Activated naive CD8-positive, alpha-beta T cell treated with anti-CD3 and anti-CD28 coated beads, Interleukin-2, amount 10 ng/mL, durations not matched to agents 7 days and 5 days (primary cell): ENCODE measurements at places on chromosomes 4 and X.

DNA sequence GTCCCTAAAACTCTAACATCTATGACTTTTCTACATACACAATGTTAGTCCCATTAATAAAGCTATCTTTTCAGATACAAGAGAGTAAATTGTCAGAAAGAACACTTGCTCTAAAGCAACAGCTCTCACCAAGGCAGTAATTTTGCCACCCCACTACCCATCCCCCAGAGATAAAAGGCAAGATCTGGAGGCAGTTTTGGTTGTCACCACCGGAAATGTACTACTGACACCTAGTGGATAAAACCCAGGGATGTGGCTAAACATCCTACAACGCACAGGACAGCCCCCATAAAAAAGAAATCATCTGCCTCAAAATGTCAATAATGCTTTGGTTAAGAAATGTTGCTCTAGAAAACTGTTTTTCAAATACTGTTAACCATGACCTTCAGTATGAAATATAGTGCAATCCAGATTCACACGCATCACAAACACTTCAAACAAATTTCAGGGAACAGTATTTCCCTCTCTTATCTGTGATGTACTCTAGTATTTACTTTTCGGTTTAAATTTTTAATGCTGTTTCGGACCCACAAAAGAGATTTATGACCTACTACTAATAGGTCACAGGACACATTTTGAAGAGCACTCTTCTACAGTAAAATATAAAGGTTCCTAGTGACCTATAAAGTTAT lies 5.1 kb downstream of the FBXL5 start:
- no peak for DNase-seq

GRCh38 chr4:3234171-3235029 lies 14.6 kb upstream of the MSANTD1 start:
- no peak for DNase-seq

- no peak for DNase-seq
Measured at GRCh38 chrX:46575991-46576392, 2.4 kb downstream of the CHST7 start.

DNA sequence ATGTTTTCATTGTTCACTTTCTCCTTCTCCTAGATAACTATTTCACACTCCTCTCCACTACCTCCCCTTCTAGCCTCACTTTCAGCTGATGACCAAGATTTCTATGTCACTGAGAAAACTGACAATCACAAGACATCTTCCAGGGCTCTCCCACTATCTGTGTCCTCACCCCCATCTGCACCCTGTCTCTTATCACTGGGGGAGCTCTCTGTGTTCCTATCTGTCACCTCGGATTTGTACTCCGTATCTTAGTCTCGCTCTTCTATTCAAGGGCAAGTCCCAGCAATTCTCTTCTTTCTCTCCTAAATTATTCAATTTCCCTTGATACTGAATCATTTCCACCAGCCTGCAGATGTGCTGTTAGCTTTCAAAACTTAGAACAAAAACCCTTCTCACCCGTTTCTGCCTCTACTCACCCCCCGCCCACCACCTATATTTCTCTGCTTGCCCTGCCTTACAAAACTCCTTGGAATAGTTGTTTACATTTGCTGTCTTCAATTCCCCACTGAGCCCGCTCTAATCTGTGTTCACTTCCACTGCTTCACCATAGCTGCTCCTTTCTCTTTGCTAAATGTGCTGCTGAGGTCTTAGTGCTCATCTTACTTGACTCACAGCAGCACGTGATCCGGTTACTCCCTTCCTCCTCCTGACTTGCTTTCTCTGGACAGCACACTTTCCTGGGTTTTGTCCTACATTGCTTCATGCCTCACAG lies 293.2 kb downstream of the UNC5C start:
- DNase-seq = no peak

DNA sequence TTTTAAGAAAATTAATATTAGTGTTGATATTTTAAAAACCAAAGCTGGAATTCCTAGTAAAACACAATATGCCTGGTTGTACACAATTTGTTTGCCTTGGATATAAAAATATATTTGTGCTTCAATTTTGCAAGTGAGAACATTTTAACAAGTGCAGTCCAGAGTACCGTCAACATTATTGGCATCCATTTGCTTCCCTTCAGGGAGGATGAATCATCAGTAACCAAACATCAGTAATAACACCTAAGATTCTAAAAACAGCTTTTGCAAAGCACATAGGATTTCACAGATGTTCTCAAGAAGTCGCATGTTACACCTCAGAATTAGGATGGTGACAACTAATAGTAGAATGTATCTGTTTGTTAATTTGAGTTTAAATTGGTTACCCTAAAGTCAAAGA lies 262.6 kb upstream of the BMP3 start:
- DNase-seq = no peak

GRCh38 chr4:3324093-3324815 lies 31.4 kb downstream of the RGS12 start:
- no peak for DNase-seq

DNA sequence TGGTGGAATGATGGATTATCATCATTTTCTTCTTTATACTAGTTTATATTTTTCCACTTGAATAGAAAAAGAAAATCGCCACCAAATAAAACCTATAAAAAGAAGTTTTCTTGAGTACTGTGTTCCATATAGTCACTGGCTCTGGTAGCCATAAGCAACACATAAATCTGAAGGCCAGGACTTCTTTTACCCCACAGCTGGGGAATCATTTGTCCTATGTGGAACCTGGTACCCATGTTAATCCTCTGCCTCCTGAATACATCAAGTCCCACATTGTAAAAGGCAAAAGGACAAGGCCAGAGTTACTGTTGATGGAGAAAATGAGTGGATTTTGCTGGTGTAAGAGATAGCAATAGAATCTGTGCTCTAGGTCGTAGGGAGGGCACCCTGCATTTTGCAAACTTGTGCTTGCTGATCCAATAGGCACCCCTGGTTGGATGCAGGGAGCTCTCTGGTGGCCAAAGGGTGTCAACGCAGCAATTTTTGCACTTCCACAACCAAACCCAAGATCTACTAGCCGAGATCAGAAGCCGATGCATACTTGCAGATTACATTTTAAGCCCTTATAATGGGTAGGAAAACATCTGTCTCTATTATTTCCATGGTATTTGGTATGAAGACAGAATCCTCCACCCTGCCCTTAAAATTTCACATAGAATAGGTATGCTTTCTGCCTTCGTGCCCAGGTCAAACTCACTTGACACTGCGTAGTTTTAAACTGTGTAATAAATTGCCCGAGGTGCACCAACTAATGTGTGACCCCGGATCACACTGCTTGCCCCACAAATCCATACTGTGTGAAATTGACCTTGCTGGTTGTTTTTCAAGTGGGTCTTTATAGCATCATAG lies 146.2 kb upstream of the SCML1 start:
- DNase-seq = peak; percentile 29

DNA sequence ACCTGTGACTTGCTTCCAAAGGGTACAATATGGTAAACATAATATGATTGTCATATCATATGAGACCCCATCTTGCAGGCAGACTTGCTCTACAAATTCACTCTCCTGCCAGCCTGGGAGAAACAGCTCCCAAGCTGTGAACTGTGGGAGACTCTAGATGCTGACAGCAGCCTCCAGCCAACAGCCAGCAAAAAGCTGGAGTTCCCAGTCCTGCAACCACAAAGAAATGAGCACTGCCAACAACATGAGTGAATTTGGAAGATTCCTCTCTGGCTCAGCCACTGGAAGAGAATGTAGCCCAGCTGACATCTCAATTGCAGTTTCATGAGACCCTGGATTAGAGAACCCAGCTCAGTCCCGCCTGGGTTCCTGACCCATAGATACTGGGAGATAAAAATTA lies 145.4 kb downstream of the QDPR start:
- DNase-seq = no peak

DNA sequence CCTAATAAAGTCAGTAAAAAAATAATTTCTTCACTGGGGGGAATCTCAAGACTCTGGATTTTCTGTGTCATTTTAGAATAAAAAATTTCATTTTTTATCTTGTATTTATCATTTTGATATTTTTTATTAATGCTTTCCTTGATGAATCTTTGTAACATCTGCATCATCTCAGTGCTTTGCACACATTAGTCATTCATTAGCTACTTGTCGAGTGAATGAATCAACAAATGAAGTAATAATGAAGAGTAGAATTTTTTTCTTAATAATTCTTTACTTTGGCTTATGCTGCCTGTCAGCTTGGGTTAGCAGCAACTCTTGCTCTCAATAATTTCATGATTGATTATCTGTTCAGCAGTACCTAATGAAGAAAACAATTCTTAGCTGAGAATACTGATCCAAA lies 530.8 kb downstream of the GRXCR1 start:
- DNase-seq = no peak

GRCh38 chrX:16076834-16077233 lies 46.5 kb upstream of the GRPR start:
- DNase-seq = no peak

DNA sequence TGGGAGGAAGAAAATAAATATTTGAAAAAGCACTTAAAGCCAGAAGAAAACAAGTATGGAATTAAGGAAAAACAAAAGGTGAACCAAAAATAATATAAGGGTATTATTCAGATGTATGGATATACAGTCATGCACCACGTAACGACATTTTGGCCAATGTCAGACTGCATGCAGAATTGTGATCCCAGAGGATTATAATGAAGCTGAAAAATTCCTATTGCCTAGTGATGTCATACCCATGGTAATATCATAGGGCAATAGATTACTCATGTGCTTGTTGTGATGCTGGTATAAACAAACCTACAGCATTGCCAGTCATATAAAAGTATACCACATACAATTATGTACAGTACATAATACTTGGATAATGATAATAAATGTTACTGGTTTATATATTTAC lies 20.9 kb downstream of the GLRA3 start:
- no peak for DNase-seq

- DNase-seq = no peak
Measured at GRCh38 chr4:7273738-7274297, 81.5 kb downstream of the SORCS2 start.

DNA sequence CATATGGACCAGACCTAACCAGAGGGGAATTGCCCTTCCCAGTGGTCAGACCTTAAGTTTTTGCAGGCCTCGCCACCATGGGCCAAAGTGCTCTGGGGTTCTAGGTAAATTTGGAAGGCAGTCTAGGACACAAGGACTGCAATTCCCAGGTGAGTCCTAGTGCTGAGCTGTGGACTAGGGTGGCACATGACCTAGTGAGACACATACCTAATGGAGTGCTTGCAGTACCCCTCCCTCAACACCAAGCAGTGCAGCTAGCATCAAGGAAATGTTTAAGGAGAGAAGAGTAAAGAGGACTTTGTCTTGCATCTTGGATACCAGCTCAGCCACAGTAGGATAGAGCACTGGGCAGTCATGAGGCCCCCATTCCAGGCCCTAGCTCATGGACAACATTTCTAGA lies 60.8 kb downstream of the BRCC3 start:
- DNase-seq = no peak

DNA sequence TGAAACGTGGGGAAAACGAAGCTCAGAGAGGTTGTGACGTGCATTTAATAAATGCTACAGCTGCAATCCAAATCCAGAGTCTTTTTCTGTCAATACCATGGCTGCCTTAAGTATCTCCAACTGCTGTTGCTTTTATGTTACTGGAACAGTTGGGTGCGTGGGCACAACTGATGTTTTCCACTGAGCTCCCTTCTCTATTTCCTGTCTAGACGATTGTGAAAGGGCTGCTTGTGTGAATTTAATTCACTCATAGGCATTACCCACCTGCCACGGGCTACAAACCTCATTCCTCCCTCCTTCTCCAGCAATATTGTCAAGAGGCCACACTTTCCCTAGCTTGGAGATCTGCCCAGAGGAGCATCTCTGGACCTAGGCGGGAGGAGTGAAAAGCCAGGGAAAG lies 526.0 kb downstream of the MID1IP1 start:
- no peak for DNase-seq

GRCh38 chr4:41214136-41214824 lies at the start of gene APBB2:
Gene APBB2 (minus strand): TSS chr4:41214542. CDS start chr4:41033254, 181,288 bp downstream.
- DNase-seq = peak; percentile 77

- no peak for DNase-seq
Measured at GRCh38 chrX:65750674-65751469, 83.4 kb downstream of the MSN start.

GRCh38 chr4:15929540-15929939 lies 9.0 kb downstream of the FGFBP1 start:
- DNase-seq = no peak

GRCh38 chr4:8079031-8079885 lies 79.4 kb downstream of the ABLIM2 start:
- DNase-seq = no peak

GRCh38 chr4:121277194-121278105 lies 103.4 kb downstream of the QRFPR start:
- no peak for DNase-seq

DNA sequence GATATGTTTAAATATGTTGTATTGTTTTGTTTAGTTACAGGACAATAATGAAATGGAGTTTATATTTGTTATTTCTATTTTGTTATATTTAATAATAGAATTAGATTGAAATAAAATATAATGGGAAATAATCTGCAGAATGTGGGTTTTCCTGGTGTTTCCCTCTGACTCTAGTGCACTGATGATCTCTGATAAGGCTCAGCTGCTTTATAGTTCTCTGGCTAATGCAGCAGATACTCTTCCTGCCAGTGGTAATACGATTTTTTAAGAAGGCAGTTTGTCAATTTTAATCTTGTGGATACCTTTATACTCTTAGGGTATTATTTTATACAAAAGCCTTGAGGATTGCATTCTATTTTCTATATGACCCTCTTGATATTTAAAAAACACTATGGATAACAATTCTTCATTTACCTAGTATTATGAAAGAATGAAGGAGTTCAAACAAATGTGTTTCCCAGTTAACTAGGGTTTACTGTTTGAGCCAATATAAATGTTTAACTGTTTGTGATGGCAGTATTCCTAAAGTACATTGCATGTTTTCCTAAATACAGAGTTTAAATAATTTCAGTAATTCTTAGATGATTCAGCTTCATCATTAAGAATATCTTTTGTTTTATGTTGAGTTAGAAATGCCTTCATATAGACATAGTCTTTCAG lies 26.9 kb downstream of the NUDT6 start:
- DNase-seq = no peak

DNA sequence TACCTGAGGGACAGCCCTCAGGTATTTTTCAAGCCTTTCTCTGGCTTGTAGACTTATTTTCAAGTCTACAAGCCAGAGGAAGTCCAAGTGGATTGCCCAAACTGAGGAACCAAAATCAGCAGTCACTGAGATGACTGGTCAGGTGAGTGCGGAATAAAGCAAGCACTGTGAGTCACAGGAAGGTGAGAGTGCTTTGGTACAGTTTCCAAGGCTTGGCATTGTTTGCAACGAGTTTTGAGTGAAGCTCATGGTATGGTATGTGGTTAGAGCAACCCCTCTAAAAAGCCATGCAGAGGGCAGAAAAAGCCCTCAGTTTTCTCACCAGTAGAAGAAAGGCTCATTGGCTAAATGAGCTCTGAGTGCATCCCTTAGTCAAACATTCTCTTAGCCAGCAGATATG lies 112.8 kb upstream of the EOLA2 start:
- DNase-seq = no peak

DNA sequence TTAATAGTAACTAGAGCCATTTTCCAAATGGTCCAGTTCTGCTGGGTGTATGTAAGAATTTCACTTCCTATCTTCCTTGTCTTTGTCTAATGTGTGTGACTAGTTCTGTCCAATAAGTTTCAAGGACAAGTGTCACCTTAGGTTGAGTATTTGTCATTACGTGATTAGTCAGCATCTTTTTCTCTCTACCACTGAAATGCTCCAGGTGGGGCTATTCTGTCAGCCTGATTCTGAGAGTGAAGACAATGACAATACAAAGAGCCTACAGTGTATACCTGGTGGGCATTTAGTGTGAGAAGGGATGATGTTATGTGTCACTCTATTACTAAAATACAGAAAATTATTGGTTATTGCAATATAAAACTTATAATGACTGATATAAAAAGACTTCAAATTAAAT lies 876.3 kb downstream of the C4orf33 start:
- DNase-seq = no peak

GRCh38 chr4:19684084-19684483 lies 567.6 kb upstream of the SLIT2 start:
- no peak for DNase-seq
